Ureter (tissue), 1 donor: ENCODE measurements at places on chromosomes 2 and 18. TPM values are rescaled to one million over a fixed set of nuclear protein-coding genes. Genes with fewer than 3 reads are reported as not detected.

DNA sequence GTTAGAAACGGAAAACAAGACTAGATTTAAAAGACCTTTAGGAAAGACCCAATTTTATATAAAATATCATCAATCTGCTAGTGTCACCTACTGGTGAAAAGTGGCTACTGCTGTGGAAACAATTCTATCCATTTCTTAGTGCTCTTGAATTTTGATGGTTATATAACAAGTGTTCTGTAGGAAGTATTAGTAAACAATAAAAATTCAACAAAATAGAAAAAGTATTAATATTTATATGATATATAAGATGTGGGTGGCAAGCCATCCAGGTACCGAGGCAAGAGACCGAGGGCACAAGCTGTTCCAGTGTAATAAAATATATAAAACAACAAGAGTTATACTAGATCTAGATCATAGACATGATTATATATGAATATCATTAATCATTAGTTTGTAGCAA lies 6.2 kb upstream of the TMEM87B start:
- no peak for DNase-seq

- DNase-seq: peak; percentile 78
These were observed 16.6 kb upstream of the PCBP1 start for GRCh38 chr2:70070542-70071268.

DNA sequence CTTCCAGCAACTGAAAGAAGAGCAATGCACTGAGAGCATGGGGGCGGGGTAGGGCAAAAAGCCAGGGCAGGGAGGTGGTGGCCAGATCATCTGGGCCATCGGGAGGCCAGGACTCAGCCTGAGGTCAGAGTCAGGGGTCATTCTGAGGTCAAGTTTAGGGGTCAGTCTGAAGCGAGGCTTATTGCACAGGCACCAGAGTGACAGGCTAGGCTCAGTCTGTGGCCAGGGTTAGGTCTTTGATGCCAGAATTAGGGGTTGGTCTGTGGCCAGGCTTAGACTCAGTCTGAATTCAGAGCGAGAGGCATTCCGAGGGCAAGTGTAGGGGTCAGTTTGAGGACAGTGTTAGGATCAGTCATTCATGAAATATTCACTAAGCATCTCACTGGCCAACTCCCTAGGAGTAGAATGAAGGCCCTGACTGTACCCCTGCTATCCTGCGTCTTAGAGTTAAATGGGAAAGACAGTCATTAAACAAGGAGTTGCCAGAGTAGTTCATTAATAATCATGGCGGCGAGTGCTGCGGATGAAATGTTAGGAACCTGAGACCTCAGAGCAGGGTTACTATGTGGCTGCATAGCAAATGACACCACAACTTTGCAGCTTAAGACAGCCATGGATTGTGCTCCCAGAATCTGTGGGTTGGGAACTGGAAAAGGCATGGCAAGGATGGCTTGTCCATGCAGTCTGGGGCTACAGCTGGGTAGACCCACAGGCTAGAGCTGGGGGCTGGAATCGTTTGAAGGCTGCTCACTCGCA lies 198.7 kb downstream of the CYP26B1 start:
- DNase-seq: no peak

DNA sequence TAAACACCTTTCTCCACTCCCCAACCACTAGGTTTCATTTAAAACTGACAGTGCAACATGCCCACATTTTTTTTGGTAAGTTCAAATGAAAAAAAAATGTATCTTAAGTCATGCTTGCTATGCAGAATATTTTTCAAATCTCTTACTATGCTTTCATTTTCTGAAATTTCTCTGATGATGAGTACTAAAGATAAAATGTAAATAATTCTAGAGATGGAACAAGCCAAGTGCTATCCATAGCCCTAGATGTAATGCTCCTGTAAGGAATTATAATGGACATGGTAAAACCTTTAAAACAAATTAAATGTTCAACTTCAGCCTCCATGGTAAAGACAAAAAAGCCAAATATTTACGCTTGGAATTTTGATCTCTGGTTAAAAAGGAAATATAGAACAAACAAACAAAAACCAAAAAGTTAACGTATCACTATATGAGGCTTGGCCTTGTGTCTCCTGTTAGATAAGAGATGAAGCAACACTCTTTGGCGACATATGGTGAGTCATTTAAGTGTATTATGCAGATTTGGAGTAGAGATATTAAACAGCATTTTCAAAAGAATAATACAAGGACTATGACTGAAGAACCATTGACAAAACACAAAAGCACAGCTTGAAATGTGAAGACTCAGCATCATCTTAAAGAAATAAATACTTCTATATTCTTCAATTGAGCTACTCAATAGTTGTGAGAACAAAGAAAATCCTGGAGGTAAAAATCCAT lies 392.0 kb upstream of the LYPD1 start:
- no peak for DNase-seq

DNA sequence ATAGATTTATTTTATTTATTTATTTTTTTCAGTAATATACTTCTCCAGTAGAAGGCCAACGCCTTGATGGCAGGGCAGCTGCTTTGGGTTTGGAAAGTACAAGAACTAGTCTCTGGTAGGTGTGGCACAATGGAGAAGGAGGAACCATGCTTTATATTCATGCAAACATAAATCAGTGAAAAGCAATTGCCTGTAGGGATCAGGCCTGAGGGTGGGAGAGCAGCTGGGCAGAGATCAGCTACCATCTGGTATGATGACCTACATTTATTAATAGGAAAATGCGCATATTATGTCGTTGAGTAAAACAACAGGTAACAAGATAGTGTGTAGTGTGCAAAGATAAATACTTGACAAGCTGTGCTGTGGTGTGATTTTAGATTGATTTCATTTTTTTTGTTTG lies 120.4 kb upstream of the TLK1 start:
- DNase-seq: no peak

GRCh38 chr2:227389231-227389630 lies 1.5 kb upstream of the SCYGR1 start:
- no peak for DNase-seq

- no peak for DNase-seq
These were observed 62.6 kb upstream of the PAX8 start for GRCh38 chr2:113341191-113341869.

DNA sequence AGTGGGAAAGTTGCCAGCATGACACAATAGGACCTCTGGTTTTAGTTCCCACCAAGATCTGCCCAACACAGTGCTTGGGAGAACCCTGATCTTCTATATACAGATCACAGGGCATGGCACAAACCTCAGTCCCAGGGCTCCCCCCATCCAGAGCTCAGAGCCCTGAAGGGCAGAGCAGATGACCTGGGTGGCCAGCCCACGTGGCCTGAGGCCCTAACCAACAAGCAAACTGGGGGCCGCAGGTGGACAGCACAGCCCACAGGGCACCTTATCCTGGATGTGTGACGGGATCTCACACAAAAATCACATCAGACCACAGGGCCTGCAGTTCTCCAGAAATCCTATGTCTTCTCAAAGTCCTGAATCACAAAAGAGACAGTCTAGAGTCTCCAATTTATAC lies 34.7 kb downstream of the CRACDL start:
- DNase-seq: no peak

DNA sequence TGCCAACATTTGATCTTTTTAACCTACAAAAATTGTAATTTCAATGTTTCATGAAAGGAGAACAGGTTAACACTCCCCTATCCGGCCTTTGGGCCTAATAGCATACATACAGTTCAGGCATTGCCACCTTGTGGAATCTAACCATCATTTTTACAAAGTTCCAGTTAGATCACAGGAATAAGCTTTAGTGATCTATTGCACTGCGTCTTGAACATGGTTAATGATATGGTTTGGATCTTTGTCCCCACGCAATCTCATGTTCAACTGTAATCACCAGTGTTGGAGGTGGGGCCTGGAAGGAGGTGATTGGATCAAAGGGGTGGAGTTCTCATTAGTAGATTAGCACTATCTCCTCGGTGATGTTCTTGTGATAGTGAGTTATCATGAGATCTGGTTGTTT lies 58.2 kb upstream of the NEUROD1 start:
- no peak for DNase-seq

- no peak for DNase-seq
These were observed 356.5 kb upstream of the HNMT start for GRCh38 chr2:137607722-137608318.

GRCh38 chr2:32824070-32824809 lies 122.5 kb upstream of the LTBP1 start:
- DNase-seq: no peak

DNA sequence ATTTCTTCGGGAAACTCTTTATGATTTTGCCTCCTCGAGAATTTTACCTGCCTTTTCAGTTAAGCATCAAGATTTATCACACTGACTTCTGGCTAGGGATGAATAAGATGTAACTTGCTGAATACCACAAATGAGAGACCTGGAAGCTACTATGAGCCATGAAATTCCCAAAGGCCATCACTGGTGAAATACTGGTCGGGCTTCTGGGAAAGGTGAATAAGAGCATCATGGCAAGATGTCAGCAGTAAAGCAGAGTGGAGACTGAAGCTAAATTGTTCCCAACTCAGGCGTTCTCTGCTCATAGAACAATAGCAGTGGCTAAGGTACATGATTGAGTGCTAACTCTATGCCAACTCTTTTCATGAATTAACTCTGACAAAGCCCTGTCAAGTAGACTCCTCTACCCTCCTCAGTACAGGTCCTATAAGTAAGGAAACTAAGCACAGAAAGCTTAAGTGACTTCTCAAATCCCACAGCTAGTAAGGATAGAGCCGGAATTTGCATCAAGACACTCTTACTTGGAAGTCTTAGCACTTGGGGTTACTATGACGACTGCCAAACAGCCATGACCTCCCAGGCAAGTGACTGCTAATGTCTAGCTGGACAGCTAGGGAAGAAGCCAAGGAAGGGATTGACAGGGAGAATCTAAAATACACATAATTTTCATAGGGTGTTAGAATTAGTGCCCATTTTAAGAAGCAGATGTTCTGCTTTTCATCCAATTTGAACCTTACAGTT lies 22.7 kb upstream of the DSC3 start:
- DNase-seq: no peak

GRCh38 chr2:99836690-99837605 lies 305.4 kb downstream of the AFF3 start:
- DNase-seq: no peak

- DNase-seq: no peak
These were observed 25.1 kb upstream of the ALK start for GRCh38 chr2:29946505-29946904.

Gene OTX1
- 0.36 TPM for total RNA-seq

Gene SIX2
- 1.2 TPM for total RNA-seq

Gene SERPINB2
- not detected for total RNA-seq

Gene MGAT4A
- total RNA-seq: 63.8 TPM

Gene IKZF2
- 118 TPM for total RNA-seq

Gene PCARE
- not detected for total RNA-seq
